ENCODE measurements at places on chromosomes 12 and 14. TPM values are rescaled to one million over a fixed set of nuclear protein-coding genes. Genes with fewer than 3 reads are reported as not detected.

The AQP6 gene
- total RNA-seq, result not detected

The C12orf54 gene
- not detected for total RNA-seq

- DNase-seq, result no peak
Observed at GRCh38 chr14:86404425-86404824, 874.5 kb downstream of the FLRT2 start.

DNA sequence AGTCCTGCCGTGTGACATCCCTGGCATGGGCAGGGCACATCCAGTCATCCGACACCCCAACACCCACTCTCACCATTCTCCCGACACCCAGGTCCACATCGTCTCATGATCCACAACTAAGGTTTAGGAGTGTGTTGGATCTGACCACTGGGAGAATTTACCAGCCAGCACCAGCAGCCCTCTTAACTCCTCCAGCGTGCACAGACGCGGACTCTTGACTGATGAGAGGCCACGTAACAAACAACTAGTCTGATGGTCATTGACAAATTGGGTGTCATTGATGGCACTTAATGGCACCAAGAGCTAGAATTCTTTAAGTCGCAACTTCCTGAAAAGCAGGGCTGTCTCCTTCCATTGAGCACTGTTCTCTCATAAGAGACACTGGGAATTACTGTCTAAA, 203.0 kb upstream of the SFSWAP start:
- DNase-seq, result no peak

DNA sequence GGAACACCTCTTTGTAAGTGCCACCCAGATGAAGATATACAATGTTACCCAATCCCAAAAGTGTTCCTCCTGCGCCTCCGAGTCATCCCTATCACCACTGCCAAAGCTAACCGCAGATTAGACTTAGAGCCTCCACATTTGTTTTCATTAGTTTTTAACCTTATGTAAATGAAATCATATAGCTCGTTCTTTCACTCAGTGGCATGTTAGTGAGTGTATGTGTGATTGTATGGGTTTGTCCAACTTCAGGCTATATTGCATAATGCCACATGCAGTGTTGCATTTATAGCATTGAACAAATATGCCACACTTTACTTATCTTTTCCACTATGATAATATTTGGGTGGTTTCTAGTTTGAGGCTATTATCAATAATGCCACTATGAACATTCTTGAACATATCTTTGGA, 18.0 kb downstream of the MAP1LC3B2 start:
- no peak for DNase-seq

DNA sequence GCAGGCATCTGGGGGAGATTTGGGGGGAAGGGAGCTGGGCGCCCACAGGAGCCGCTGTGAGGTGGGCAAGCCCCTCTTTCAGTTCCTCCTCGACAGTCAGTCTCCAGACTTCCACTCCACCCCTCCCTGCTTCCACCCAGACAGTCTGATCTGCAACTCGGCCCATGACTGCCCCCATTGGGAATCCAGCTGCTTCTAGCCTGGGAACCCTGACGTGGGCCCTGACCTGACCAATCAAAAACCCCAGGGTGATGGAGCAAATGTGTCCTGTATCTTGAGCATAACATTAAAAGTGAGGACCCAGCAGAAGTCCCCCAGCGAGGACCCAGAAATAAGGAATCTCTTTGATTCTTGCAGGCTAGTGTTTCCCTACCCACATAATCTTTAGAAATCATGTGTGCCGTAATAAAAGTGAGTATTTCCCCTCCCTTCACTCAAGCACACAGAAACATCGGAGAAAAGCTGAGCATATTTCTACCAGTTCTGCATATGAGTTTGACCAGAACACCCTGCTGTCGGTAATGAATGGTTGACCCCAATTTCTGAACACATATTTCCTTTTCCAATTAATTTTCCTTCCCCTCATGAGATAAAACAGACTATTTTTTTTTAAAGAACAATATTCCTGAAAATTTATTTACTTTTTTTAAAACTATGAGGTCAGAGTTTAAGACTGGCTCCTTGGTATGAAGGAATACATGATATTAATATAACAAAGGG, 6.4 kb downstream of the SSH1 start:
- DNase-seq, result no peak

- no peak for DNase-seq
Observed at GRCh38 chr14:32683679-32684078, 255.0 kb upstream of the NPAS3 start.

DNA sequence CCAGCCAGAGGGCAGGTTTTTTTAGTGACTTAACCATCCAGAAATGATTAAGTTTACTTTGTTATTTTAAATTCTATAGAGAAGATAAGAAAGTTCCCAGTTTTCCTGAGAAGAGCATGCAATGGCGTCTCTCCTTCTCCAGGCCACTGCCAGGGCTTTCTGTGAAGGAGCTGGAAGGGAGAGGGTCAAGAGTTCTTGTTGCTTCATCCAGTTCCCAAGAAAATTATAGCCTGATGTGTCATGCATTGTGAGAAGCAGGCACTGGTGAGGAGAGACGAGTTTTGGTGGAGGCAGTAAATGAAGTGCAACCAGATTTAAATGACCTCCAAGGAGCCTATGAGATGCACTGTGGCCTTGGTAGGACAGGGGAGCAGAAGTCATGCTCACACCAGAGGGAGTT, 14.2 kb downstream of the ELK3 start:
- DNase-seq, result no peak

DNA sequence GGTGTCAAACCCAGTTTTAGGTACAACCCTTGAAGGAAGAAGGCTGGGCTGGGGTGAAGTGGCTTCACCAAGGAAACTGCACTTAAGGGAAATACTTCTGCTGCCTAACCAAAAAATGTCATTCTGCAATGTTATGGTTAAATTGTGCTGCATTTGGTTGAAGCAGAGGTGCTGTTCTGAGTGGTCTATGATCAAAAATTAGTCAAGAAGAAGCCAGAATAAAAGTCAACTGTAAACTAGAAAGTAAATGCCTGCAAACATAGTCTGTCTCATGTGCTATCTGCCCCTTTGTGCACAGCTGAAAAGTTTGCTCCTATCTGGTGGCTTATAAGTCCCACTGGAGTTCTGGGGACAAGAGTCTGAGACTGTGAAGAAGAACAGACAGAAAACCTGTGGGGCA, 158.8 kb downstream of the C12orf42 start:
- no peak for DNase-seq

Data from CD4-positive, alpha-beta memory T cell (primary cell).